ENCODE measurements at places on chromosomes 3 and 15. TPM values are rescaled to one million over a fixed set of nuclear protein-coding genes. Genes with fewer than 3 reads are reported as not detected.

Gene GOLGA6D
- not detected for total RNA-seq

Gene XCR1
- under 0.01 TPM for total RNA-seq

Gene NRROS
- 3.0 TPM for total RNA-seq

Gene LYZL4
- total RNA-seq: not detected

Gene EPB42
- not detected for total RNA-seq

Gene GOLGA6L7
- not detected for total RNA-seq

Gene PDZRN3
- total RNA-seq: 27.7 TPM

Gene CISH
- 0.62 TPM for total RNA-seq

Gene CPB1
- not detected for total RNA-seq

Gene LRRC31
- not detected for total RNA-seq

Gene PSMA4
- total RNA-seq: 428 TPM

Gene PLEKHO2
- total RNA-seq: 16.9 TPM

Gene CLPX
- 45.1 TPM for total RNA-seq

Gene NOX5
- total RNA-seq: 0.25 TPM

Gene CTSH
- 102 TPM for total RNA-seq

Gene POPDC2
- 6.3 TPM for total RNA-seq

Gene SLC27A2
- total RNA-seq: 0.22 TPM

Gene CTXN2
- not detected for total RNA-seq

Gene PRICKLE2
- 28.5 TPM for total RNA-seq

Gene STRC
- total RNA-seq: not detected

Gene SUSD5
- total RNA-seq: 4.1 TPM

Gene PRR20G
- total RNA-seq: not detected

Gene COL7A1
- total RNA-seq: 46.3 TPM

Gene GPR176
- 135 TPM for total RNA-seq

Gene MYRIP
- 0.22 TPM for total RNA-seq

Gene TMEM266
- not detected for total RNA-seq

Gene PIERCE2
- total RNA-seq: 1.6 TPM

Gene KNG1
- total RNA-seq: not detected

Gene LRRK1
- total RNA-seq: 10.6 TPM

Gene MAGI1
- 19.6 TPM for total RNA-seq

Gene LYSMD4
- 11.5 TPM for total RNA-seq

Gene CNTN6
- total RNA-seq: not detected

Gene CCDC54
- not detected for total RNA-seq

Gene FANCD2
- total RNA-seq: 43.9 TPM

Gene RAD54L2
- total RNA-seq: 17.5 TPM

Gene DLL4
- total RNA-seq: 0.66 TPM

Gene OCA2
- total RNA-seq: not detected

Gene ITGA11
- 2.8 TPM for total RNA-seq

Gene CILP
- total RNA-seq: under 0.01 TPM

Gene PIGZ
- 3.9 TPM for total RNA-seq

Gene DAZL
- not detected for total RNA-seq

Gene SERINC4
- total RNA-seq: not detected

Gene GATM
- 0.44 TPM for total RNA-seq

Gene LEKR1
- 1.3 TPM for total RNA-seq

Gene CCDC50
- 134 TPM for total RNA-seq

Gene ALS2CL
- 1.4 TPM for total RNA-seq

All from uterine smooth muscle cell (primary cell).